ENCODE measurements at places on chromosomes 6 and 20.

GRCh38 chr6:163756079-163756478 is 341.6 kb downstream of the QKI start:
- DNase-seq, result no peak

GRCh38 chr20:23507346-23507745 is 16.4 kb downstream of the CST8 start:
- DNase-seq, result no peak

GRCh38 chr20:48051794-48052474 is 266.7 kb upstream of the SULF2 start:
- DNase-seq, result no peak

- DNase-seq, result no peak
Observed at GRCh38 chr6:29790626-29791025, 37.0 kb upstream of the HLA-G start.

DNA sequence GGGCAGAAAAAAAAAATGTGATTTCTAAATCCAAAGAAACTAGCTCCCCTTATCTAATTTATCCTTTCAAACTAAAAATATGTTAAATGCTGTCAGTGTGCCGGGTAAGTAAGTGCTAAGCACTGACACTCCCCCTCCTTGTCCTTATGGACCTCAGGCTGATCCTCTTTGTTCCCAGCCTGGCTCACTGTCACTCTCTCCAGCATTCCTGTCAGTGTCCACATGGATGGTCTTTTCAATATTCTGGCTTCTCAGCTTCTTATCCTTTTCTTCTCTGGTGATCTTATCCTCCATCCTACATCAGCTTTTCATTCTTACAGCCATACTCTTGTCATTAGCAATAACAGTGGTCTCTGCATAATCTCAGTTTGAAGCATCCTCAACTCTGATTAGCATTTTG is 55.0 kb downstream of the BCKDHB start:
- no peak for DNase-seq

GRCh38 chr6:36838896-36839748 is at the start of gene CPNE5:
CPNE5 (minus strand) TSS chr6:36839444; CDS start chr6:36839377, 67 bp downstream.
- no peak for DNase-seq

DNA sequence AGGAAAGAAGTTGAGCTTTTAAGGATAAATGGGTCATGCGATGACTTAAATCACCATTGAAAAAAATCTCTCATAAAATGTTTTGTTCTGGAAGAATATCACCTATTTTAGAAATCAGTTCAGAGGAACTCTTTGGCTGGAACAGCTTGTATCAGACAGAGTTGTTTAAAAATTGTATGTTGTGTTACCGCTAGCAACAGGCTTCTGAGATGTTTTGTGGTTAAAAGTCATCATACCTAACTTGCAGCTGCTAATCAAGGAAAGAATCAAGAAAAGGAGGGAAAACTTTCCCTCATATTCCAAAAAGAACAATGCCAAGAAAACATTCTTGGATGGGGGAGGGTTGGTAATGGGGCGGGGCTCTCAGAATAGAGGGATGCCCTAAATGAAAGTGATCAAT is 220.7 kb upstream of the CITED2 start:
- no peak for DNase-seq

- DNase-seq, result no peak
Observed at GRCh38 chr6:42347456-42347855, 104.3 kb downstream of the TRERF1 start.

GRCh38 chr20:36275441-36276189 is 30.5 kb upstream of the DLGAP4 start:
- no peak for DNase-seq

DNA sequence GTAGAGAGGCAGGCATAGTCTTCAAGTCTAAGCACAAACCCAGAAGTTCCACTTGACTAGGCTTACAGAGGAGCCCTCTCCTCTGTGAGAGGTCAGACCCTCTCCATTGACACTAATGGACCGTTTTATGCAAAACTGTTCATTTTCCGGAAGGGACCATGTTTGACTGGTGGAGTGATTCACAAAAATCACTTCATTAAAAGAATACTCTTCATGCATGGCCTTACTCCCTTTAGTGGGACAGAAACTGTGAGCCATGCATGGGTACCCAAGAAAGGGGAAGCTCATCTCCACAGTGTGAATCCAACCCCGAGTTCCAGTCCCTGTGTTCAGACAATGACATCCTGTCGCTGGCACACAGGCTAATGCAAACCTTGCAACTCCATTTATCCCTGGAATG is 63.2 kb downstream of the OLIG3 start:
- DNase-seq, result no peak

DNA sequence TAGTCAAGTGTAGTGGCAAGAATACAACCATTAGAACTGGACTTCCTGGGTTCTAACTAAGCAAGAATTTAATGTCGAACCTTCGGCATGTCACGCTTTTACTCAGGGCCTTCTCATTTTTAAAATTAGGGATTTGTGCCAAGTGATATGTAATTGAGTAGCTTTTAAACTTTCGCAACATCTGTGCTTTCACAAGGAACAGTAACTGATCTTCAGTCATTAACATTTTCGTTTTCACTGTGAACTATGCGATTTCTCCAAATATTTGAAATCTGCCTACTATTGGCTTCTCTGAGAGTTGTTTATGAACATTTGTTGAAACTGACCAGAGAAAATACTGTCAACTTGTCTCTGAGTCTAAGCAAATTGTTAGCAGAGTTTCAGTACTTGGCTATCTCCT is 27.6 kb downstream of the GRM1 start:
- no peak for DNase-seq

DNA sequence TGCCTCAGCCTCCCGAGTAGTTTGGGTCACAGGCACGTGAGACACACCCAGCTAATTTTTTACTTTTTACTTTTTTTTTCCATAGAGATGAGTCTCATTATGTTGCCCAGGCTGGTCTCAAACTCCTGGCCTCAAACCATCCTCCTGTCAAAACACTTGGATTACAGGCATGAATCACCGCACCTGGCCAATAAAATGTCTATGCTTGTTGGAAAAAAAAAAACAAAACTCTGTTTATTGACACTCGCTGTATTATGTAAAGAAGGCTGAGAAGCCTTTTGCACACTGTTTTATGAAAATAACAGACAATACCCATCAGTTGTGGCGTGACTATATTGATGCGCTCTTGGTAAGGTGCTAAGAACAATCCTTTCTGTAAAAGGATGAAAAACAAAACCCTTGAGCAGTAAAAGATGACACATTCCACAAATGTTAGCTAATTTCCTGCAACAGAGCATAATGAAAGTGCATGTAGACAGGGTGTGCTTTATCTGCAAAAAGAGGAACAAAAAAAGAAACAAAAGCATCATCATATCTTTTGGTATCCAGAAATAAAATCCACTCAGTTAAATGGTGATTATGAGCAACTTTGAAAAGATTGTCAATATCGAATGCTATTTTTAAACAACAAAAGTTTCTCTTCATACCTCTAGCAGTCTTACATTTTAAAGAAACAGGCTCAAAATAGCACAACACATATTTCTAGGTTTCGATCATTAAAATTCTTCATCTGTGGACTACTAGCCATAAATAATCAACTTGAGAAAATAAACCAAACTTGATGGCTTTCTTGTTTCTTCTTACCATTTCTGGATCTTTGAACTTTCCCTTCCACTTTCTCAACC is 108.3 kb upstream of the PHACTR1 start:
- DNase-seq, result no peak

- DNase-seq, result no peak
Observed at GRCh38 chr6:134995536-134995935, 45.6 kb upstream of the ALDH8A1 start.

DNA sequence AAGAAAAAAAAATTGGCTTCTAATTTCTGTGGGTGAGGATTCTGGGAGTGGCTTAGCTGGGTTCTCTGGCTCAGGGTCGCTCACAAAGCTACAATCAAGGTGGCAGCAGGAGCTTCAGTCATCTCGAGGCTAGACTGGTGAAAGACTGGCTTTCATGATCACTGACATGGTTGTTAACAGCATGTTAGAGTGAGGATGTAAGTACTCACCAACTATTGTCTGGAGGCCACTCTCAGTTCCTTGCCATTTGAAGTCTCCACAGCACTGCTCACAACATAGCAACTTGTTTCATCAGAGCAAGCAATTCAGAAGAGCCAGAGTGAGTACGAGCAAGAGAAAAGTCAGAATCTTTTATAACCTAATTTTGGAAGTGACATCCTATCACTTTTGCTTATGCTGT is 145.7 kb upstream of the PRSS16 start:
- no peak for DNase-seq

- no peak for DNase-seq
Observed at GRCh38 chr20:63819224-63819921, 11.7 kb downstream of the ZBTB46 start.

DNA sequence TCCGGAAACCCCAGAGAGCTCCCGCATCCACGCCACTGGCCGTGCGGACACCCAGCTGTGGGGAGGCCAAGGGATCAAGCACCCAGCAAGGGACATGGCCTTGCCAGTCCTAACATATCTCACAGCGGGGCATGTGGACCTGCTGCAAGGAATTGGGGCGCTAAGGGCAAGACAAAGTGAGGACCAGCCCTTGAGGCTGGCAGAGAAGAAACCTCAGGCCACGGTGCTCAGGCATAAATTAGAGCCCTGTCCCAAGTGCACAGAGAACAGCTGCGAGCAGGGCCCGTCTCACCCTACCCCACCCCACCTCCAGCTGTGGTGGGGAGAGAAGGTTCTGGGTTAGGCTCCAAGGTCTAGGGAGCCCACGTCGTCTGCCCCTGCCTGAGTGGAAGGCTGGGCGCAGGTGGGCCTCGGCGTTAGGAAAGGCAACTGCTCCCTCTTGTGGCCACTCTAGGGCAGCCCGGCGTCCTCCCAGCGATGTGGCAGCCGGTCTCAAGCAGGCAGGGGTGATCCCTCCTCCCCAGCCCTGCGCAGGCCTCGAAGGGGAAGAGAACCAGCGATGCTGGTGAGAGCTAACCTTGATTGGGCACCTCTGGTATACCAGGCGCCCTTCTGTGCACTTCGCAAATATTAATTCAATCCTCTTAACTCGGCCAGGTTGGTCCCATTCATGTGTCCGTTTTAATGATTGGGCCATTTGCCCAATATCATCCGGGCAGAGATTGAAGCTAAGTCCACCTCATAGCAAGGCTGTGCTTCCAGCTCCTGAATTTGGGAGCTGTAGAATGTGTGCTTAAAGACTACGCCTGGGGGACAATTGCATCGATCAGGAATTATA is 235.8 kb downstream of the NFATC2 start:
- peak; percentile 46 for DNase-seq

GRCh38 chr20:11350126-11351005 is 567.3 kb upstream of the BTBD3 start:
- DNase-seq, result no peak

GRCh38 chr6:162543221-162543620 is 184.3 kb downstream of the PRKN start:
- DNase-seq, result no peak

DNA sequence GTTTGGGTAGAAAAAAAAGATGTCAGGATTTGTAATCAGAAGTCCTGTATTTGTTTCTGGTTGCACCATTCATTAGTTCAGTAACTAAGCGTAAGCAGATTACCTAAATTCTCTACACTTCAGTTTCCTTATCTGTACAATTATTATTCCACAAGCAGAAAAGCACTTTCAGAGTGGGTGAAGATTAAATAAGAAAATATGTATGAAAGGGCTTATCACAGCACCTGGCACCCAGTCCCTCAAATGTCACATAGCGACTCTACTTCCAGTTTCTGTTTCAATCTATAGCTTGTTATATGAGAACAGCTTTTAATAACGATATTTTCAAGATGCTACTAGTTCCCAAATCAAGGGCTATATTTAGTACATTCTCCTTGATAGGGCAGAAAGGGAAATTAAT is 31.4 kb downstream of the RGS17 start:
- DNase-seq, result no peak

GRCh38 chr20:49516916-49517804 is 34.7 kb upstream of the KCNB1 start:
- no peak for DNase-seq

DNA sequence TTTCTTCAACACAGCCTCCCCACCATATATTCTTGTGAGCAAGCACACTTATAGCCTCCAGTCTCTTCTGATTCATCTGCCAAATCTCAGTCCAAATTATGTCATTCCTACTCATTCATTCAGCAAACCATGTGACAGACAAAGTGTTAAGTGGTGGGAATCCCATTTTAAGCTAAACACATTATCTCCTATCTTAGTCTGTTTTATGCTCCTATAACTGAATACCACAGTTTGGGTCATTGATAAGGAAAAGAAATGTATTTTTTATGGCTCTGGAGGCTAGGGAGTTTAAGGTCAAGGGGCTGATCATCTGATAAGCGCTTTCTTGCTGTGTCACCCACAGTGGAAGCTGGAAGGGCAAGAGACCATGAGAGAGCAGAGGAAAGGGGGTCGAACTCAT is 23.9 kb upstream of the SMIM13 start:
- DNase-seq, result no peak

DNA sequence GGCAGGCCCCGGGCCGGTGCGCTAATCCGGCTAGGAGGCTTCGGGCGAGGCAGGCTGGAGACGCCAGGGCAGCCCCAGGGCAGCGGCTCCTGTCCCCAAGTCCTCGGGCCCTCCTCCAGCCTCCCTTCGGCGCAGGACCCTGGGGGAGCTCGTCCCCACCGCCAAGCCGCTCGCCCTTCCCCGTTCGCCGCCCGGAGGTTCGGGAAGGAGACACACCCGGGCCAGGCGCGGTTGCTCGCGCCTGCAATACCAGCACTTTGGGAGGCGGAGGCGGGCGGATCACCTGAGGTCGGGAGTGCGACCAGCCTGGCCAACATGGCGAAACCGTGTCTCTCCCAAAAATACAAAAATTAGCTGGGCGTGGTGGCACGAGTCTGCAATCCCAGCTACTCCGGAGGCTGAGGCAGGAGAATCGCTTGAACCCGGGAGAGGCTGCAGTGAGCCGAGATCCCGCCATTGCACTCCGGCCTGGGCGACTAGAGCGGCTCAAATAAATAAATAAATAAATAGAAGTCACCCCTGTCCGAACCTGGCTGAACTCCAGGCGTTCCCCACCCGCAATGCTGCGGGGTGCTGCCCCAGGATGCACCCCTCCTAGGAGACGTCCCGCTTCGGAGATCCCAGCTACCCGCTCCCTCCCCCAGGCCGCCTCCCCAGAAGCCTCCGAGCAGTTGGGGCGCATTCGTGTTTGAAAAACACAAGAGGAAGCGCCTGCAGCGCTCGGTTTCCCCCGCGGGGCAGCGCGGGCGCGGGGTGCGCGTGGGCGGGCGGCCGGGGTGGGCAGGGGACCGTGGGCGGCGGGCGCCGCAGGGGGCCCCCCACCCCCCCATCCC is 27.5 kb downstream of the SERPINB9 start:
- DNase-seq, result no peak

Data from activated CD8-positive, alpha-beta memory T cell treated with anti-CD3 and anti-CD28 coated beads for 48 hours (primary cell).